ENCODE measurements at places on chromosomes 5 and 9.

DNA sequence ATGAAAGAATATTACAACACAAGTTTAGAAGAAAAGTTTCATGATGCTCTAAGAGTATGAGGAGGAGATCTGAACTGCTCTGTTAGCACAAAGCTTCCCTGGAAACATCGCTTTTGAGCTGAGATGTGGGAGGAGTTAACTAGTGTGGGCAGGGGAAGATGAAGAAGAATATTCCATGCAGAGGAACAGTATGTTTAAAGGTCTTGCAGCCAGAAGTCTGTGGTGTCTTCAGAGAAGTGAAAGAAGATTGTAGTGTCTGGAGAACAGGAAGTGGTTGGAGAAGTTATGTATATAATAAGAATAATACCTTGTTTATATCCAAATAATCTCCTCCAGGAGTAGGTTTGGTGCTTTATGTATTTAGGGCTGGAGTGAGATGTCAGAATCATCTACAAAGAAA lies 406.7 kb downstream of the MAN2A1 start:
- no peak for DNase-seq

DNA sequence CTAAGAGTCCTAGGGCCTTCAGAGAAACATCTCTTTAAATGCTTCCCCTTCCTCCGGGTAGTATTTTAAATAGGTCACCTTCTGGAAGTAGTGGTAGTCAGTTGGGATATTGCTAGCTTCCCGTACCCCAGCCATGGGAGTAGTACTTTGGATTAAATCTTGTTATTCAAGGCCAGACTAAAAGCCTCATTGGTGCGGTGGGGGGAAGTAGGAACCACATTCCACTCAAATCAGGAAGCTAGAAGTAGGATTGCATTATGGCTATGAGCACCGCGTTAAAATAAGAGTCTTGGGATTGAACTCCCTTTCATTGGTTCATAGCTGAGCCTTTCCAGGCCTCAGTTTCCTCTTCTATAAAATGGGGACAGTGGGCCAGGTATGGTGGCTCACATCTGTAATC lies 6.7 kb downstream of the KCNIP1 start:
- DNase-seq, result no peak

- DNase-seq, result no peak
Measured at GRCh38 chr9:129089246-129089645, 8.3 kb downstream of the DOLPP1 start.

DNA sequence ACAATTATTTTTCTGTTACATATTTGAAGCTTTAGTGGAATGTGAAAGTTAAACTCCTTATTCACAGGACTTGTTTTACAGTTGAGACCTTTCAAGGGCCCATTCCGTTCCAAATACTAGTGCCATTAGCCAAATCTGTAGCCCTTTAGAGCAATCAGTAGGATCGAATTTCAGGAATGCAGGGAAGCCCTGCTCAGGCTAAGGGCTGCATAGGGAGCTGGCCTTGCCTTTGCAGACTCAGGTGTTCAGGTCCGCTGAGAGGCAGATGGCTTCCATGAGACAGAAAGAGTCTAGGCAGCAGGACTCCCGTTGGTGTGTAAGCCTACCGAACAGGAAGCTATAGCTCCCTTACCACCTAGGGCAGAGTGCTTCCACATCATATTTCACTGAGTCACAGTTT lies 150.1 kb upstream of the SLC27A6 start:
- DNase-seq, result no peak

DNA sequence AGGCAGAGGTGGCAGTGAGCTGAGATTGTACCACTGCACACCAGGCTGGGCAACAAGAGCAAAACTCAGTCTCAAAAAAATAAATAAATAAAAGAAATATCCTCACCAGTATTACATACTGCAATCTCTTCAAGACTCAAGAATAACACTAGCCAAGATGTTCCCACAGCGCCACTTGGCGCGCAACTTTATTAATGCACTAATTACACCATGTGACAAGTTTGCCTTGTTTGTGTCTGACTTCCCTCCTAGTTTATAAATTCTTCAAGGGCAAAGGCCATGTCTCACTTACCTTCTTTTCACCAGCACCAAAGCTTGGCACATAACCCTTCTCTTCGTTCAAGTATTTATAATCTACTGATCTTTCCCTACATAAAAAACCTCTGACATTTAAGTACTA lies 4.8 kb downstream of the SKP1 start:
- no peak for DNase-seq
